ENCODE measurements at places on chromosomes 16 and 17.
A peak's percentile ranks its signal among the peaks of the same experiment; 100 is the strongest.

DNA sequence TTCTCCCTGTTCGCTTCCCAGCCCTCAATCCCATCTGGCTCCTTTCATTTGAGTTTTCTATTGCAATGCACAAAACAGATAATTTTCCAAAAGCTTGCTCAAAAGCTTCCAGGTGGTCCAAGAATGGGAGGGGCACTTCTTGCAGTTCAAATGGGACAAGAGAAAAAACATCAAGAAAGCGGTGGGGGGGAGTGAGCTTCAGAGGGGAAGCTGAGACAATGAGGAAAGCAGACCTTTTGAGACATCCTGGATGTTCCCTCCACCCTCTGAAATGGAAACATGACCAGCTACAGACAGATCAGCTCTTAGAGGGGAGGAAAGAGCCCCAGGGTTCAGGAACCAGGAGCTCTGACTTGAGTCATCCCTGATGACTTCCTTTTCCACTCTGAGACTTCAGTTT lies 368.2 kb downstream of the SLC39A11 start:
- DNase-seq, result no peak

DNA sequence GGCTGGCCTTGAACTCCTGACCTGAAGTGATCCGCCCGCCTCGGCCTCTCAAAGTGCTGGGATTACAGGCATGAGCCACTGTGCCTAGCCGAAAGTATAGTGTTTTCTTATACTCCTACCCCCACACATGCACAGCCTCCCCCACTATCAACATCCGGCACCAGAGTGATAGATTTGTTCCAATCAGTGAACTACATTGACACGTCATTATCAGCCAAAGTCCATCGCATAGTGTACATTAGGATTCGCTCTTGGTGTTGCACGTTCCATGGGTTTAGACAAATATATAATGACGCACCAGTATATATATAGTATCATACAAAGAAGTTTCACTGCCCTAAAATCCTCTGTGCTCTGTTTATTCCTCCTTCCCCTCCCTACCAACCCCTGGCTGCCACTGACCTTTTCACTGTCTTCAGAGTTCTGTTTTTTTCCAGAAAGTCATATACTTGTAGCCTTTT lies 11.9 kb upstream of the TM4SF5 start:
- DNase-seq, result no peak

- DNase-seq, result no peak
These were observed 236.6 kb downstream of the MRTFB start for GRCh38 chr16:14307527-14308367.

DNA sequence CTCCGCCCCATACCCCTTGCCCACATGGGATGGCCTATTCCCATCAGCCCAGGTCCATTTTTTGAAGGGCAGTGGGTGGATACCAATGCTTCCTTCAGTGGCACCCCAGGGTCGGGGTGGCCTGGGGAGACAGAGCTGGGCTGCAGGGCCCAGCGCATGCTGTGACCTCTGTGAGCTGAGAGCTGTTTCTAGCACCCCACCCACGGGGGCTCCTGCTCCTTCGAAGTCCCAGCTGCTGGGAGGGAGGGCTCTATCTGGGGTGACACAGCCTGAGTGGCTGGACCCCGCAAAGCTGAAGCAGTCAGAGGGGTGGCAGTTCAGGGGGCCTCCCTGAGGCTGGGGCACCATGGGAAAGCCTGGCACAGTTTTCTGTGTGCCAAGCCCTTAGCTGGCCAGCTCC lies 10.7 kb downstream of the PAM16 start:
- no peak for DNase-seq

GRCh38 chr17:19720631-19721426 lies 4.4 kb upstream of the SLC47A2 start:
- no peak for DNase-seq

DNA sequence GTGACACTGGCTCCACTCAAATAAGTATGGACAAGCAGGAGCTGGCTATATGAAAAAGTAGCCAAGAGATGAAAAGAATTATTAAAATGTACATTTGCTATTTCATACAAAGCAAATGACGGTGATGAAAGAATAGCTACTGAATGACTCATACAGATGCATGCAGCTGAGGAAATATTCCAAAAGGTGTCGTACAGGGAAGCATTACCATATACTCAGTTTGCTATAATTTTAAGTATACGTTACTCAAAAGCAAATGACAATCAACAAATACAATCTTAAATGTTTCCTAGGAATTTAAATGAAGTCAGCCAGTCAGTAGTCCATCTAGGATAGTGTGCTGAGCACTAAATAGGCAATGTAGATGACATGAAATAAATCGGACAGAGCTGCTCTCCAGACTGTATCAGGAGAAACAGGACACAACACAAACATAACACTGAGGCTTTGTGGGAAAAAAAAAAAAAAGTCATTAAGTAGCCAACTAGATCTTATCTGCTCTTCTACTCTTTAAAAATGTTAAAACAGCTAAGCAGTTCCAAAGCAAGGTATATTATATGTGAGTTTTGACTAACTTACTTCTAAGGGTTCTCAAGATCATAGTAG lies 65.0 kb downstream of the NCOR1 start:
- peak; percentile 7 for DNase-seq

DNA sequence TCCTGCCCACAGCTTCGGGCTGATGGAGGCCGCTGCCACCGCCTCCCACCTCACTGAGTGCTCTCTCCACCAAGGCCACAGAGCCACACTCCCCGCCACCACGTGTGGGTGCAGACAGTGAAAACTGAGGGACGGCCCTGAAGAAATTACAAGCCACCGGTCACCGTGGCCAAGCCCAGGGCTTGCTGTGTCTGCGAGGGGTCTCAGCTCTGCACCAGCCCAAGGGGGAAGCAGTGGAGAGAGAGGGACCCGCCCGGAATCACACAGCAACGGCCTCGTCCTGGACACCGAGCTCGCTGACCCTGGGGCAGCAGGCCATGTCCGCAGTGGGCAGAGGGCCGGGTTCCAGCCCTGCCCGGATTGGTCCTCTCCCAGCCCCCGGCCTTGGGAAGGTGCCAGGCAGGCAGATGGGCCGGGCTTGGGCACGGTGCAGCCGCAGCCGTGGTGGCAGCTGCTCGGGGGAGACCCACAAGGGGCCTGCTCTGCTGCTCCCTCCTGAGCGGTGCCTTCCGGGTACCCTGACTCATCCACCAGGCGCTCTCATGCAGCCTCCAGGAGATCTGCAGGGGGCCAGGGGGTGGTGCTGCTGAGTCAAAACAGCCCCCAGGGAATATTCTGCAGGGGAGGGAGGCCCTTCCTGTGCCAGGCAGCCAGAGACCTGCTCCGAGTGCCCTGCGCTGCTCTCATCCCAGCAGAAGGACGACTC lies 52.0 kb downstream of the CBFA2T3 start:
- DNase-seq, result peak; percentile 82

DNA sequence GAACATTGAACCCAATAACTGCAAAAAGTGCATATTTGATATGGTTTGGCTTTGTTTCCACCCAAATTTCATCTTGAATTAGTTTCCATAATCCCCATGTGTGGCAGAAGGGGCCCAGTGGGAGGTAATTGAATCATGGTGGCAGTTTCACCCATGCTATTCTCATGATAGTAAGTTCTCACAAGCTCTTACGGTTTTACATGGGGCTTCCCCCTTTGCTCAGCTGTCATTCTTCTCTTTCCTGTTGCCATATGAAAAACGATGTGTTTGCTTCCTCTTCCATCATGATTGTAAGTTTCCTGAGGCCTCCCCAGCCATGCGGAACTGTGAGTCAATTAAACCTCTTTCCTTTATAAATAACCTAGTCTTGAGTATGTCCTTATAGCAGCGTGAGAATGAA lies 127.6 kb downstream of the CHD9NB start:
- no peak for DNase-seq

- DNase-seq, result no peak
These were observed 592 bp downstream of the GCSH start for GRCh38 chr16:81095653-81095952.

- DNase-seq, result no peak
These were observed 84.2 kb downstream of the TMC6 start for GRCh38 chr17:78044280-78044835.

GRCh38 chr16:87543436-87544191 lies 50.8 kb upstream of the ZCCHC14 start:
- no peak for DNase-seq

GRCh38 chr17:42312285-42313130 lies 24.2 kb downstream of the STAT5A start:
- no peak for DNase-seq

DNA sequence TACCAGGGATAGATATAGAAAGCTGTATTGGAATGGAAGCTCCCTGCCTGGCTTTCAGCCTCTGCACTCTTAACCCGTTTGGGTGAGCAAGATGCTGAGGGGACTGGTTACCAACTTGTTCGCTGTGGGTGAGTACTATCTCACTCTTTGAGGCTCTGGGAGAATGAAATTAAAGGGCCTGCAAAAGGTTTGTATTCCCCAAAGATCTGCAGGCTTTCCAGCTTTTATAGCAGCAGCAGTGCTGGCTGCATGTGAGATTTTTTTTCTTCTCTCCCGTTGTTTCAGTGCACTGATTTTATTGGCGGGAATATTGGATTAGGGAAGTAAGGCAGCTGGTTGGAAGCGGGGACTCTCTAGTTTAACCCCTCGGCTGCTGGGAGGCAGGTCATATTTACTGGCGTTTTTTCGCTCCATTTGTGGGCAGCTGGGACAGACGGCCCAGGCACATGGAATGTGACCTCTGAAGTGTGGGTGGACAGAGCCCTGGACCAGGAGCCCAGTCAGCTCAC lies 30.9 kb downstream of the C17orf75 start:
- no peak for DNase-seq

- DNase-seq, result no peak
These were observed 2.4 kb downstream of the RTN4RL1 start for GRCh38 chr17:2022647-2023240.

GRCh38 chr16:83520596-83520995 lies 287.2 kb upstream of the HSBP1 start:
- no peak for DNase-seq

- DNase-seq, result no peak
These were observed 2.0 kb downstream of the KDM6B start for GRCh38 chr17:7835814-7836595.

DNA sequence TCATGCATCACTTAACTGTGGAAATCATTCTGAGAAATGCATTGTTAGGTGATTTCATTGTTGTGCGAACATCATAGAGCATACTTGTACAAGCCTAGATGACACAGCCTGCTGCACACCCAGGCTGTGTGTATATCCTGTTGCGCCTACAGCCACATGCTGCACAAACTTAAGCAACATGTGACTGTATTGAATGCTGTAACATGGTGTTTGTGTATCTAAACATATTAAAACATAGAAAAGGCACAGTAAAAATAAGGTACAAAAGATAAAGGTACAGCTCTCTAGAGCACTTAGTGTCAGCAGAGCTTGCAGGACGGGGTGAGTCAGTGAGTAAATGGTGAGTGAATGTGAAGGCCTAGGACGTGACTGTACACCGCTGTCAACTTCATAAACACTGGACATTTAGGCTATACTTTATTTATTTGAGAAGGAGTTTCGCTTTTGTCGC lies 11.9 kb downstream of the FOXK2 start:
- peak; percentile 34 for DNase-seq

- no peak for DNase-seq
These were observed 60.4 kb downstream of the MYOCD start for GRCh38 chr17:12726131-12726530.

DNA sequence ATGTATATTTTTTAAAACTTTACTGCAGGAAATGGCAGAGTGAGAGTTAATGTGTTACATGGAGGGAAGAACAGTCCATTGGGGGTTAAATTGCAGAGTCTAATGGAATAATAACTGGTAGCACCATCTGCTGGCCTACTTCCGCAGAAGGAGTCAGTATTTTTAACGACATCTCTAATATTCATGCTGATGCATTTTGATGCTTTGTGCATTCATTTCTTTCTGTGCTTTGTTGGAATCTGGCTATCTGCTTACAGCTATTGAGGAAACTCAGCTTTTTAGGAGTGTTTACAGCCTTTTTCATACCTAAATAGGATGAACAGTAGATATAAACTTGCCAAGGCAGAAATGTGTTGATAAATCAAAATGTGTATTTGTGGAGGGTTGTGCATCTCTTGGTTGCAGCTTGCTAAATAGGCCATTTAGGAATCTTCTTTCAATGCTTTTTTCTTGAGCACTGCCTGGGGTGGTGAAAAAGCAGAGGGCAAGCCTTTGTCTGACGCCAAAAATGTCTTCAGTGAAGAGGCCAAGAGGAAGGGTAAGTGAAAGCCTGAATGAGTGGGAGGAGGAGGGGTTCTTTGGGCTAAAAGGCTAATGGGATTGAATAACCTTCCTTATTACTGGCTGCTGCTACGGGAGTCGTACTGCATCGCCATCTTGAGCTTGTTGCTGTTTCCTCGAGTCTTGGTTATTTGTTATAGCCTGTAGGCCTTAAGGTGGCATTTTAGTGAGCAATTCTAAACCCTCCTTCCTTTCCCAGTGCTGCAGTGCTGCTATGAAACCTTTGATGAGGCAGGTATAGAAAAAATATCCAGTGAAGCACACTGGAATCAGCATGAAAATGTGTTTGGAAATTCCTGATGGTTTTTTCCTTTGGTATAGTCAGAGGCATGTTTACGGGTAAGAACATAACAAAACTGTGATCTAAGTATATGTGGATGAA lies 153.3 kb downstream of the CHD9 start:
- DNase-seq, result peak; percentile 51

DNA sequence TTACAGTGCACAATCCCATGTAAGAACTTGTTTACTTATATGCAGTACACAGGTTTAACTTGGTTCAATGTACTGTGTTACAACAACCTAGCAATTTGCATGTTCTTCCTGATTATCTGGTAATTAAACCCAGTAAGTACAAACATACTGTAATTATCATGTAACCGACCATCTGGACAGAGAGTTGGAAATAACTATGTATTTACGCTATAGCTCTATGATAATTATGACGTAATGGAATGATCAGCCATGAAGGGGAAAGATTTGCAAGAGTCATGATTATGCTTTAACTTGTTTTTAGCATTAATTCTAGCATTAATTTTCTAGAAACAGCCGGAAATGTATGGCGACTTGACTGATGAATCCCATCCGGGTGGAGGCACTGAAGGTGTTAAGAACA lies 74.8 kb upstream of the SALL1 start:
- DNase-seq, result no peak

- no peak for DNase-seq
These were observed 18.3 kb downstream of the RARA start for GRCh38 chr17:40327244-40327729.

DNA sequence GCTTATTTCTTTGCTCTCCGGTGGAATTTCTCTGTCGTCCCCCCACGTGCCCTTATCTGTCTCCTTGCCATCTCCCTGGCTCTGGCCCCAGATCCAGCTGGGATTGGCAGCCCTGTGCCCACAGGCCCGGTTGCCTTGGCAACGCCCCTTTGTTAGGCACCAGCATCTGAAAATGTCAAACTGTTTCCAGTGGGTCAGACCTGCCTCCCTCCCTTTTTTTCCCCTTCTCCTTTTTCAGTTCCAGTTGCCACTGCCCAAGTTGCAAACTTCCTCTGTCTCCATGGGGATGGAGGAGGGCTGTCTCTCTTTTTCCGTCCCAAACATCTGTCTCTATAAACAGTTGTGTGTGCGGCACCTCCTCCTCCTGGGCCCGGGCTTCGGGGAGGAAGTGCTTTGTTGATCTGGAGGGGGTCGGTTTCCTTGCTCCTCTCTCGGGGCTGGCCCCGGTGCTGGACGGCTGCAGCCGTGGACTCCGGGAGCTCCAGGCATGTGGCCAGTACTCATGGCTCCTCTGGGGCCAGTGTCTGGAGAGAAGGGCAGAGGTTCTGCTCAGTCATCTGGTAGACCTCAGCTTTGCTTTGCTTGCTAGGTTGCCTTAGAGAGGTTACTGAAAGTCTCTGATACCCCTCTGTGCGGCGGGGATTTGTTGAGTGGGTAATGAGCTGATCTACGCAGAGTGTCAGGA lies 35.3 kb downstream of the SOCS3 start:
- peak; percentile 82 for DNase-seq

- DNase-seq, result peak; percentile 87
These were observed 20.2 kb downstream of the NGFR start for GRCh38 chr17:49515196-49515770.

GRCh38 chr17:70624211-70624610 lies 454.9 kb downstream of the KCNJ2 start:
- no peak for DNase-seq

All from skeletal muscle cell (primary cell).